ENCODE measurements at places on chromosomes 1 and 21.

DNA sequence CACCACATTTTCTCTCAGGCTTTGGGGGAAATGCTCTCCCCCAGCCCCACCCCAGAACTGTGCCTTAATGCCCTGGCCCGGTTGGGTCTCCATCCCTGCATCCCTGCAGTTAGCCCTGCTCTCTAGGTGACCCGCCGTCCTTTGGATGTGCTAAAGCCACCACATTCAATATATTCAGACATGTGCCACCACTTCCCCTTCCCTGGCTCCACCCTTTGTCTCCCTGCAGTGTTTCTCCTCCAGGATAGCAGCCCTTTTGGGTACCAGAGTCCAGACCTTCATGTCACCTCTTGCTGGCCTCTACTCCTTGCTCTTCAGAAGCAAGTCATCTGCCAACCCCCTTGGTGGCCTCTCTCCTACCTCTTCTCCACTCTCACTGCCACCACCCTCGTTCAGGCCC is 41.8 kb downstream of the RUNX1 start:
- DNase-seq: no peak

DNA sequence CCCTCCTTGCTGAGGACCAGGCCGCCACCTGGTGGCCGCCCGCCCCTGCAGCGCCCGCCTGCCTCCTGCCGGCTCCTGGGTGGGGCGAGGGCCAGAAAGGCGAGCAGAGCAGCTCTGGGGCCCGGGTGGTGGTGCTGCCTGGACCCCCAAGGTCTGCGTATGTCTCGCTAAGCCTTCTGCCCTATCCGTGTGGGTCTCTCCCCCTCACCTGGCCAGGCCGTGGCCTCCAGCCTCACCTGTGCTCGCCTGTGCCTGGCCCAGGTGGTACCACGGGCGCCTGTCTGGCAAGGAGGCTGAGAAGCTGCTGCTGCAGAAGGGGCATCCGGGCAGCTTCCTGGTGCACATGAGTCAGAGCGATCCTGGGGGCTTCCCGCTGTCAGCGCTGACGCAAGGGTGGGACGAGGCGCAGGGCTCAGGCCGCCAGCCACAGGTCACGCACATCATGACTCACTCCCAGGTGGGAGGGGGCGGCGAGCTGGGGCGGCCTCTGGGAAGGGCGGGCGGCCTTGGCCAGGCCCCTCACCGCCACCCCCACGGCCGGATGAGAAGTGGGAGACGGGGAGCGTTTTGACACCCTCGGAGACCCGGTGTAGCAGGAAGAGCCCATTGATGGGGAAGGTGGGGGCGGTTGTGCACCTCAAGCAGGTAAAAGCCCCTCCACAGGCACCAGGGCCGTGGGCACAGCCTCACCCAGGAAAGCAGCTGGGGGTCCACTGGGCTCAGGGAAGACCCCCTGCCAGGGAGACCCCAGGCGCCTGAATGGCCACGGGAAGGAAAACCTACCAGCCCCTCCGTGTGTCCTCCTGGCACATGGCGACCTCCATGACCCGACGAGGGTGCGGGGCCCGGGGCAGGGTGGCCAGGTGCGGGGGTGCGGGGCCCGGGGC is 9.9 kb downstream of the RNF223 start:
- peak; percentile 85 for DNase-seq

DNA sequence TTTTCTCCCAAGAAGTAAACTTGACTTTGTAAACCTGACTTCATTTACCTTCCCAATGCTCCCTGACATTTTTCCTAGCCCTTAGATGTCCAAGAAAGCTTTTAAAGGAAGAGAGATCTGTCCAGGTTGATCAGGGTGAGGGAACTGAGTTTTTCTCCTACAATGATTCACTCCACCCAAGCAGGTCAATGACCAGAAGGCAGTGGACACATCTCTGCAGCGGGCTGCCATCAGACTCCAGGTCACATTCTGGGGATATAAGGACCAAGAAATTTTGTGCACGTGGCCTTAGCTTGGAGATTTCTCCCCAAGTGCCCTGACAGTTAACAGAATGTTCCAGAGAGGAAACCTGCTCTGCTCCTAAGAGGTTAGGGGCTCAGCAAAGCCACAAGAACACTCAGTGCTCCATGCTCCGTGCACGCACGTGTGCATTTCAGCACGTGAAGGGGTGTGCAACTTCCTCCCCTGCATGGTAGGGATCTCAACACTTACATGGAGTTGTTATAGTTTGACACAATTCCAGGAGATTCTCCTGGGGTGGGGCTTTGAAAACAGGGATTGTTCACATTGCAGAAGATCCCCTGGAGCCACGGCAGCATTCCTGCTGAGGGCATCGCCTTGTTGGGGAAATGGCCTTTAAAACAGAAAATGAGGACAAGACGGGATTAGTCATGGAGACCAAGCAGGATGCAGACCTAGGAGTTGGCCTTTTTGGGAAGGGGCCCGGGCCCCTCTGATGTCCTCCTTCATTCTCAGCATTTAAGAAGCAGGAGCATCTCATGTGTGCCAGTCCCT is 9.8 kb downstream of the ABCA4 start:
- no peak for DNase-seq

DNA sequence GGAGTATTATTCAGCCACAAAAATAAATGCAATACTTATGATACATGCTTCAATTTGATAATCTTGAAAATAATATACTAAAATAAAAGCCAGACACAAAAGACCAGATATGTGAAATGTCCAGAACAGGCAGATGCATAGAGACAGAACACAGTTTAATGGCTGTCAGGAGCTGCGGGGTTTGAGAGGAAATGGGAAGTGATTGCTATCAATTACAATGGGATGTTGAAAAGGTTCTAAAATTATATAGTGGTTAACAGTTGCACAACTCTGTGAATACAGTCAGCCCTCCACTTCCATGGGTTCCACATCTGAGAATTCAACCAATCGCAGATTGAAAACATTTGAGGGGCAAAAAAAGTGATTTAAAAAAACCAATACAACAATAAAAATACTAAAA is 54.0 kb downstream of the LTN1 start:
- no peak for DNase-seq

DNA sequence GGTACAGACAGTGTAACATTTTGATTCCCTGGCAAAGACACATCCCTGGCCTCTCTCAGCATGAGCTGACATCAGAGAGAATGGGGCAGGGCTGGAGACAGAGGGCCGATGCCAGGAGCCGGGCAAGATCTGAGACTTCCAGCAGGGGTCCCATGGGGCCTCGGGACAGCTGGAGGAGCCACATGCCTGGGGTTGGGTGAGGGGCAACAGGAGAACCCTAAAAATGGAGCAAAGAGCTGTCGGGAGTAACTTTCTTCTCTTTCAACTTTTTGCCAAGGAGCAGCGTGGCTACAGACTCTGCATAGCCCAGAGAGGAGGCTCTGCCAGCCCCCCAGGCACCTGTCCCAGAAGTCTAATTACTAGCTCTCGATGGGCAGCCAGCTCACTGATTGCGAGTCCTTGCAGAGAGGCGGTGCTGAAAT is 130.8 kb downstream of the LACTBL1 start:
- DNase-seq: no peak

- DNase-seq: no peak
Measured at GRCh38 chr21:33255404-33255803, 10.8 kb upstream of the IL10RB start.

- no peak for DNase-seq
Measured at GRCh38 chr1:3440300-3440681, 14.2 kb upstream of the ARHGEF16 start.

DNA sequence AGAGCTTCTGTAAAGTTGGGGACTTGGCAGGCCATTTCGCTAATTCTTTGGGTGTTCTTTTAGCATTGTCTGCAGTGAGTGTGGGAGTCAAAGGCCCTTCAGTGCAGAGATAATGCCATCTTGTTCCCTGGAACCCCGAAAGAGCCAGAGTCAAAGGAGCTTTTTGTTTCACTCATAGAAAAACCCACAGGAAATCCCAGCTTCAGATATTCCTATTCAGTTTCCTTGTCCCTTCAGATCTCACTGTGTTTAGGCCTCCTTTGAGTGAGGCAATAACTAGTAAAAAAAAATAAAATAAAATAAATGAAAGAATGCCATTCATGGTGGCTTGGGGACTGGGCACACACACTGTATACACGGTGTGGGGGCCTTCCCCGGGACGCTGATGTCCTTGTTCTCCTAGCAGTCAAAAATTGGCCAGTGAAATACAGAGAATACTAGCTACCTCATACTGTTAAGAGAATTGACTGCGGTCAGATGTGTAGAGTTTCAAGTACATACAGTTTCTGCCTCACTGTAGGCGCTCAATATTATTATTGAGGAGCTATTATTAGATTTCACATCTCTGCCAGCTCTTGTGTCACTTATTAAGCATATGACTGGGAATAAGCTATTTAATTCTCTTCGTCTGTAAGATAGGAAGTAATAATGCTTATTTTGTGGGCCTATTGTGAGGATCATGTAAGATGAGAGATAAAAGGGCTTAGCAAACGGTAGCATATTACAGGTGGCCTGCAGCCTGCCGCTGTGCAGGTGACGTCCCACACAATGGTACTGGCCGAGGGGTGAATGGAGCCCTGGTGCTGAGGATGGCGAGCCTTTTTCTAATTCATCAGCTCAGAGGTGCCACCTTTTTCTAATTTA is 16.7 kb downstream of the DISC1 start:
- no peak for DNase-seq

- DNase-seq: peak; percentile 93
Measured at GRCh38 chr1:224182866-224183590, at the start of gene DEGS1. TSS of gene DEGS1 (plus strand) at chr1:224183240. CDS start at chr1:224183337, 97 bp downstream.

GRCh38 chr1:30929135-30929889 is 20.8 kb upstream of the SDC3 start:
- DNase-seq: peak; percentile 84

- no peak for DNase-seq
Measured at GRCh38 chr1:233189526-233189925, 106.0 kb downstream of the PCNX2 start.

- no peak for DNase-seq
Measured at GRCh38 chr1:170030212-170030611, 44.3 kb downstream of the KIFAP3 start.

- DNase-seq: no peak
Measured at GRCh38 chr1:210786546-210786945, 347.4 kb downstream of the KCNH1 start.

DNA sequence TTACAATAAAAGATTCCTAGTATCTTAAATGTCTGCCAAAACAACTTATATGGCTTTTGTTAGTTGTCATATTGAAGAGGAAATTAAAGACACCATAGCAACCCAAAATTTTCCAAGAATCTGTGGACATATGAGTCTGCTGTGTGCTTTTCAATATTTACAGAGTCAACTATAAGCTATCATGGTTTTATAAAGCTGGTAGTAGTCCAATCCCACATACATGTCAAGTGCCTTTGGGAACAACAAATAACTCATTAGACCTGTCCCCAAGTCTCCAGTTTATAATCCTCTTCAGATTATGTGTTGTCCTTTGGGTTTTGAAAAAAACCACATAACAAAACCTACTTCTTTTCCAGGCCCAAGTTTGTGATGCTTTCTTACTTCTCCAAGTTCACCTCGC is 293.8 kb upstream of the USP25 start:
- DNase-seq: no peak

DNA sequence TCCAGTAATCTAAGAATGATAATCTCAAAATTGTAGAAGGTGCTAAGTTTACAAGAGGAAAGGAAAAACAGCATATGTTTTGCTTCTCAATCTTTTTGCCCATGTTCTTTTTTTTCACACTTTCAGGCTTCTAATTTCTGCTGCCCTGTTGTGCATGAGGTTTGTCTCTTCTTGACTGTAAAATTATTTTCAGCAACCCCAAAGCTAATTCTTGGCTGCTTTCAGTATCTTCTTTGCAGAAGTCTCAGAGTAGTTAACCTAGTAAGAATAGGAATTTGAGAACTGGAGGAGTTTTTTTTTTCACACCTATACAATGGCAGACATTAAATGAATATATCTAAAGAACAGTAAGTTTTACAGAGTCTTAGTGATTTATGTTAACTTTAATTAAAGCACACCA is 26.4 kb downstream of the DENND2D start:
- DNase-seq: no peak

DNA sequence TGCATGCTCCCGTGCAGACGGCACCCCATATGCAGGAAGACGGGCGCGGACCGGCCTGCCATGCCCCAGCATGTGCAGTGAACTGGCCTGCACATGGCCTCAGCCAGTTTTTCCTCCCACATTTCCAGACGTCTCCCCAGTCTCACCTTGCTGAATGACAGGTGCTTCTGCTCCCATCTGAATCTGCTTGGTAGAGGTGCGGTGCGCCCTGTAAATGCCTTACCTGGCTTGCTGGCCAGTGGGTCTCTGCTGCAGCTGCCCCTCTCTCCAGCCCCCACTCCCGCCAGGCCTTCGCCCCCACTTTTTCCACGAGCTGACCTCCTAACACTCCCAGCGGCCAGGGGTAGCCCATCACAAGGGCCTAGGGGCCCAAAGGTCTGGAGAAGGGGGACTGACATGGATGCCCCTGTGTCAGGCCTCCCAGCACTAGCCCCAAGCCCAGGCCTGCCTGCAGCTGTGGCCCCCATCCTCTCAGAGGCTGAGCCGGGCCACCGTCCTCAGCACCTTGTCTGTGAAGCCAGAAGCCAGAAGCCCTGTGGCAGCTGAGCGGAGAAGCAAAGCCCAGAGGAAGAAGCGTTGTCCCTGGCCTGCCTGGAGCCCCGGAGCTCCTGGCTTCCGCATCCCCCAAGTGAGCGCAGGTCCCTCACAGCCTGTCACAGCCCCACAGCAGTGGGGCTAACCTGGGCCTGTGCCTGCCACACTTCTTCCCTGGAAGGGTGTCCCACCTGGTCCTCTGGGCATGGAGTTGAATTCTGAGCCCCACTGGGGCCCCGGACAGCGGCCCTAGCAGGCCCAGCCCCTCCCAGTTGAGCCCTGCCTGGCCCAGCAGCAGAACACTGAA is 3.7 kb upstream of the SLC19A1 start:
- DNase-seq: no peak

GRCh38 chr1:73576083-73576482 is 621.9 kb downstream of the LRRIQ3 start:
- DNase-seq: no peak

DNA sequence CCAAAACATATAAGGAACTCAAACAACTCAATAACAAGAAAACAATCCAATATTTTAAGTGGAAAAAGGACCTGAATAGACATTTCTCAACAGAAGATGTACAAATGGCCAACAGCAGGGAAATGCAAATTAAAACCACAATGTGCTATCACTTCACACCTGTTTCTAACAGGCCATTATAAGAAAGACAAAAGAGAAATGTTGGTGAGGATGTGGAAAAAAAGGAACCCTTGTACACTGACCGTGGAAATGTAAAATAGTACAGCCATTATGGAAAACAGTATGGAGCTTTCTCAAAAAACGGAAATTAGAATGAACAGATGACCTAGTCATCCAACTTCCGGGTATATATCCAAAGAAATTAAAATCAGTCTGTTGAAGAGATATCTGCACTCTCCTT is 37.8 kb upstream of the CD2 start:
- no peak for DNase-seq

DNA sequence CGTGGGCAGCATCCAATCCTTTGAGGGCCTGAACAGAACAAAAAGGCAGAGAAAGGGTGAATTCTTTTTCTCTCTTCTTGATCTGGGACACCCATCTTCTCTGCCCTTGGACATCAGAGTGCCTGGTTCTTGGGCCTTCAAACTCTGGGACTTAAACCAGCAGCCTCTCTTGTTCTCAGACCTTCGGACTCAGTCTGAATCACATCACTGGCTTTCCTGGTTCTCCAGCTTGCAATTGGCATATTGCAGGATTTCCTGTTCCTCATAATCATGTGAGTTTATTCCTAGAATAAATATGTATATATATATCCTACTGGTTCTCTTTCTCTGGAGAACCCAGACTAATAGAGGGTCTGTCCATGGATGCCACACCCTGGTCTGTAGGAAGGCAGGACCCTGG is 16.3 kb upstream of the TENT5C start:
- no peak for DNase-seq

Data from Karpas-422 (cell line).